ENCODE measurements at places on chromosomes 5 and 9.

DNA sequence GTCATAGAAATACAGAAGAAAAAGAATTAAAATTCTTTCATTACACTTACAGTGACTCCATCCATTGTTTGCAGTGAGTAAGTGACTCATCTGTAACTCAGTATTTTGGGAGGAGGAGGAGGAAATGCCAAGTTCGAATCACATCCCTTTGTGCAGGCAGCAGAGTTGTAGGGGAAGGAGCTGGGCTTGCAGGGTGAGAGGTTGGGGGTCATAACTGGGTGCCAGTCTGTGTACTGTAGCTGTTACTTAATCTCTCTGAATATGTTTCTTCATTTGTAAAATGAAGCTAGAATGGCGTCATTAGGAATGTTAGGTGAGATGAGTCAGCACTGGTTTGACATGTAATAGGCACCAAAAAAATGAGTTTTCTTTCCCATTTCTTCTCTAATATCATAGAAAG lies 235.7 kb upstream of the ADAMTSL1 start:
- DNase-seq: no peak

- DNase-seq: no peak
Measured at GRCh38 chr5:123610665-123611405, 98.9 kb downstream of the CSNK1G3 start.

GRCh38 chr9:37364751-37365360 lies 57.6 kb upstream of the GRHPR start:
- DNase-seq: no peak

DNA sequence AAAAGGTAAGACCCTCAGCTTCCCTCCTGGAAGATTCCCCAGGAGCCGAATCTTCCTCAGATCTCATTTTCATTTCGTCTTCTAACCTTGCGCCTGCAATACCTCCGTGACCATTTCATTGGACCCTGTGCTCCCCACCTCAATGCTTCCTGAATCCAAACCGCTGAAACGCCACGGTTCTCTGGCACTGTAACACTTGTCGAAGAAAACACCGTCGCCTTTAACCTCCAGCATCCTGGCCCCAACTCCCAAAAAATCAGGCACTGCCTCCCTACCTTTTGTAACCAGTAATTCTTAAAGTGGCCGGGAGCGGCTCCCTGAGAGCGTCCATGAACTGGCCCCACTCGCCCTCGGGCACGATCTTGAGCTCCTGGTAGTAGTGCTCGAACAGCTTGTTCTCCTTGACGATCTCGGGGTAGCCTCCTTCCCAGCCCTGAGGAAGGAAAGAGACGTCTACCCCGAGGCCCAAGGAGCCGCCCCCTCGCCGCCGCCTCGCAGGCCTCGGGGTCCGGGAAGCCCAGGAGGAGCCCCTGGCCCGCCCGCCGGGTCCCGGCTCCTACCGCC lies 438 bp downstream of the NSUN2 start:
- DNase-seq: no peak

DNA sequence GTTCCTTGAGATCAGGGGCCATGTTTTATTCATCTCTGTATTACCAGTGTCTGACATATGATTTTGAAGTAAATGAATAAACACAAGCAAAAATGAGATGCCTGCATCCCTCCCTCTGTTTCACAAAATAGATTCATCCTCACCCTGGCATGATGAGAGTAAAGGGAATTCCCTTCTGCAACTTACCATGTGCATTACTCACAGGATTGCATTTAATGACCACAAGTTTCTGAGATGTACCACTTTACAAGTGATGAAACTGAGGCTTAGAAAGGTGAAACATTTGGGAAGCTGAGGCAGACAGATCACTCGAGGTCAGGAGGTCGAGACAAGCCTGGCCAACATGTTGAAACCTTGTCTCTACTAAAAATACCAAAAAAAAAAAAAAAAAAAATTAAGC lies 74.2 kb upstream of the TNFSF8 start:
- no peak for DNase-seq

DNA sequence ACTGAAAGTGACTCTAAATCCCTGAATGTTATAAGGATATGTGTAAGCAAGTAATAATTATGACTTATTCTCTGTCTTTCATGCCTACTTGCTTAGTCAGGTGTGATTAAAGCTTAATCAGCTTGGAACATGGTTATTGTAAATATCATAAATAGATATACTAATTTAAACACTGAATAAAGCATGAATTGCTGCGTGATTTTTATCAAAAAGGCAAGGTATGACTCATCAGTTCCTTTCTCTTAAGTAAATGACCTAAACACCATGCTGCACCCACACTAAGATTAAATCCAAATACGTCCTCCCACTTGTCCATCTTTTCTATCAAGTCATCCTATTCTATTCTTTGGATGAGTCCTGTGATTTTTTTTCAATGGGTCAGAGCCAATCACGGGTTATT lies 124.6 kb upstream of the MTAP start:
- DNase-seq: no peak

- DNase-seq: peak; percentile 91
Measured at GRCh38 chr5:50667023-50667652, 701 bp downstream of the PARP8 start.

GRCh38 chr9:90916147-90916734 lies 114.6 kb downstream of the SYK start:
- DNase-seq: no peak

DNA sequence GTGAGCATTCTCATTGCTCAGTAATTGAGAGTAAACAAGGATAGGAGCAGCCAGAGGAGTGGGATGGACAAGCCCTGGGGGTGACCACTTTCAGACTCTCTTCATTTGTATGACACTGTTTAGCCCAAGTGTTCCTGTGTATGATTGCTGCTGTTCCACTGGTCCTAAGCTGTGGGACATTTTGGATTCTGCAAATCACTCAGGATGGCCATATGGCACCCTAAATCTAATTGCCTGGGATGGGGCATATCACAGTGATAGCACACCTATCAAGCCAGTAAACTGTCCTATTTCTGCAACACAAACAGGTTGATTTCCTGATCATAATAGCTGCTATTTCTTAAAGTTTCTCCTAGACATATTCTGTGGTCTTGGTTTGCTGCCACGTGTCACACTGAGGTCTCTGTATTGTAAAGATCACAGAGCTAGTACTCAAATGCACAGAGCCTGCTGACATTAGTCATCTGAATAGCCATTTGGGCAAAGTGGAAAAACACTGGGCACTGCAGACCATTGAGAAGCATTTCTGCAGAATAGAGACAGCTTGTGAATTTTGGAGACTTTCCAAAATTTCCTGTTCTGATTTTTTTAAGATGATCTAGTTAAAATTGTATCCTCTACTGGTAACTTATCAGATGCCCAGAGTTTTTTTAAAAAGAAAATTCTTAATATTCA lies 320.2 kb downstream of the RFX3 start:
- DNase-seq: no peak

DNA sequence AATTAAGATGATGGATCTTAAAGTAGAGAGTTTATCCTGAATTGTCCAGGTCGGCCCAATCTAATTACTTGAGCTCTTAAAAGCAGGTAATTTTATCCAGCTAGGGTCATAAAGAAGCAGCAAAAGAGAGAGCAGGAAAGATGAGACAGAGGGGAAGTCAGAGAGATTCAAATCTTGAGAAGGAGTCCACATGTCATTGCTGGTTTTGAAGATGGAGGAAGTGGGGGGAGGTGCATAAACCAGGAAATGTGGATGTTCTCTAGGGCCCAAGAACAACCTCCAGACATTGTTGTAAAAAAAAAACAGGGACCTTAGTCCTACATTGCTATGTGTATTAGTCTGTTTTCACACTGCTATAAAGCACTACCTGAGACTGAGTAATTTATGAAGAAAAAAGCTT lies 66.4 kb downstream of the SLCO4C1 start:
- no peak for DNase-seq

GRCh38 chr9:14935964-14936363 lies 25.7 kb upstream of the FREM1 start:
- no peak for DNase-seq

GRCh38 chr9:30574355-30575151 lies 1809.9 kb upstream of the ACO1 start:
- DNase-seq: no peak

GRCh38 chr9:69745716-69746437 lies 13.9 kb downstream of the PTAR1 start:
- DNase-seq: no peak

DNA sequence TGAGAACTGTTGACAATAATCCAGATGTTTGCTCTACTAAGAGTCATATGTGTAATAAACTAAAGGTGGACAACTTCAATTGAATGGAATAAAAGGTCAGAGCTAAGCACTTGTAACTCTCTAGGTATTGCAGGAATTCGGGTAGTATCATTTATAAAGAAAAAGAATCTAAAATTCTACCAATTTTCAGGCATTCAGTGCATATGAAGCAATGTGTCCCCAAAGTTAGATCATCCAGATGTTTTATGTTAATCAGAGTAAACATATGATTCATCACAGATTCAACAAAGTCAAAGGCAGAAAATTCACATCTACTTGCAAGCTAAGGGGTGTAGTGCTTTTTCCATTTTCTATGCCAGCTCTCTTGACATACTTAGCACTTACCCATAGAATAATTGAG lies 477.1 kb downstream of the PDE4D start:
- no peak for DNase-seq

- peak; percentile 35 for DNase-seq
Measured at GRCh38 chr5:10645671-10646070, 81.8 kb downstream of the ANKRD33B start.

DNA sequence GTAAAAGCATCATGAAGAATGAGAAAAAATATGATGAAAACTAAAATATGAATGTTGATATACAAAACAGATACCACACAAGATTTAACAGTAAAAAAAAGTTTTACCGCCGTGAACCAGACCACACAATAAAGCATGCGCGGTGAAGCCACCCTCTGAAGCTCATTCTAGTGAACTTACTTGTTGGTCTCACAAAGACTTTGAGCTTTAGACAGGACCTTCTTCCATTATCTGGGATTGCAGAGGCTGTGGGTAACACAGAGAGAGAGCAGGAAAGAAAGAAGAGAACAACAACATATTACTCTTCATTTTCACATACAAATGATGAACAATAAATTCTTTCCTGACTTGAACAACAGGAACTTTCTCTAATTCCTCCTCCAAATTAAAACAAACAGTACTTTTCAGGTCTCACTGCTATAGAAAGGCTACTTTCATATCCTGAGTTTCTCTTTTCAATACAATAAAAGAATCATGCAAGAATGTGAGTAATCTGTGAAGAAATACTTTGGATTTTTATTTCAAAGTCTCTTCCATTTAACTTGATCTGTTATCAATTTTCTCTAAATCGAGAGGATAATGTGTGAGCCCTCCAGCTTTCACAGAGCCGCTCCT lies 283.1 kb downstream of the EFNA5 start:
- no peak for DNase-seq

GRCh38 chr9:69012696-69013381 lies 1.1 kb downstream of the PRKACG start:
- DNase-seq: no peak

All from mesenteric fat pad (tissue), 1 donor.